ENCODE measurements at places on chromosomes 13 and 19. TPM values are rescaled to one million over a fixed set of nuclear protein-coding genes. Genes with fewer than 3 reads are reported as not detected.

MEIOSIN gene
- polyA plus RNA-seq: not detected

HRC gene
- not detected for polyA plus RNA-seq

FOXO1 gene
- 0.07 TPM for polyA plus RNA-seq

FFAR3 gene
- polyA plus RNA-seq: not detected

LCP1 gene
- polyA plus RNA-seq: not detected

GDF15 gene
- polyA plus RNA-seq: 43.5 TPM

PROZ gene
- polyA plus RNA-seq: not detected

DNA sequence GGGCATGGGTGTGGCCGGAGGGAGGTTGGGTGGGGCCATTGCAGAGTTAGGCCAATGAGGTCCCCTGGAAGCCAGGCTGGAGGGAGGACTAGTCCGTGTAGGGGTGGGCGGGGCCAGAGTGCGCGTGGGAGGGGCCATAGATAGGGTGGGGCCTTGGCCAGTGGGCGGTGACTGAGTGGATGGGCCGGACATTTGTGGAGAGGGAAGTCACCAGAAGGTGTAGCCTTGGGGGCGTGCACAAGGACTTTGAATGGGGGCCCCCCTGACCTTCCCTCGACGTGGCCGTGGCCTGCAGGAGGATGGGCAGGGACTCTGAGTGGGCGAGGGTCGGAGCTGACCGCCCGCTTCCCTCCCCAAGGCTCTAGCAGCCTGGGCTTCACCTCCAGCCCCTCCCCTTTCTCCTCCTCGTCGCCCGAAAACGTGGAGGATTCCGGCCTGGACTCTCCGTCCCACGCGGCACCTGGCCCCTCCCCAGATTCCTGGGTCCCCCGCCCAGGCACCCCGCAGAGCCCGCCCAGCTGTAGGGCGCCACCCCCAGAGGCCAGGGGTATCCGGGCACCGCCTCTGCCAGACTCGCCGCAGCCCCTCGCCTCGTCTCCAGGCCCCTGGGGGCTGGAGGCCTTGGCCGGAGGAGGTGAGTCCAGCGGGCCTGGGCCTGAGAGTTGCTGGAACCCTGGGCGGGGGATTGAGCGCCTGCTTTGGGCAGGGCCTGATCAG lies 16.5 kb upstream of the B3GNT3 start:
- DNase-seq: peak; percentile 10

GRCh38 chr19:41298348-41298964 lies 11.5 kb upstream of the CCDC97 start:
- peak; percentile 82 for DNase-seq

DNA sequence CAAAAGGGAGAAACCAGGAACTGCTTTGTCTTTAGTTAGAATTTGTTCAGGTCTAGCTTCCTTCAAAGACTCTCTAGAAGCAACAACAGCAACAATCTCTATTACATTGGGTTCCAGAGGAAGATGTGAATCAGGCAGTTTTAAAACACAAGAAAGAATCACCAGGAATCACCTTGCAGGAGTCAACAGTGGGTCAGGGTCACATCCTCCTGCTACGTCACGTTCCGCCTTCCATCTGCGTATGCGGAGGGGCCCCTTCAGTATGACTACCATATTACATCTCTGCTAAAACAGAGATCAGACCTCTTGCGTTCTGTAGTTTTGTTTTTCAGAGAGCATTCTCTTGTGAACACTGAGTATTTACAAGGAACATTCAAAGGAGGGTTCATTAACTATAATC lies 147.8 kb upstream of the STARD13 start:
- no peak for DNase-seq

DNA sequence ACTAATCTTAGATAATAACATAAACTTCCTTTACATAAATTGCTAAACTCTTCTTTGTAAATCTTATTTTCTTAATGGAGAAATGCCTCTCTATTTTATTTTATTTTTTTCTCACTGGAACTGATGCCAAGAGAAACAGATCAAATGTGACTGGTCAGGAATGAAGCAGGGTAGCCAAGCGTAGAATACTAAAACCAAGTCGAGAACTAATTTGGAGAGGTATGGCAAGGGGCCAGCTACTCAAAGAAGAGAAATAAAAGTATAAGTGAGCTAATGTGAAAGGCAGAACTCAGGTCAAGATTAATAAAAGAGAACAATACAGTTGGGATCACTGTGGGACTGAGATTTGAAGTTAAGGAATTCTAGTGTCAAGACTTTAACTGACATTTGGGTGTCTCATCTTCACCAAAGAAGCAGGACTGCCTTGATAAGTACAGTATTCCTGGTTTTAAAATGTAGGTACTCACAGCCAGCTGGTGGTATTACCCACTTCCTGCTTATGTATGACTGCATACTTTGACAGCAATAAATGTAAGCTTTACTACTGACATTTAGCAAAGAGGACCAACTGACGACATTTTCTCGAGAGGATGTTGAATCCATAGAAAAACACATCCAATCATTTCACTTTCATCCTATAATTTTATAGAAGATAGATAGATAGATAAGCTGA lies 1192.2 kb downstream of the EFNB2 start:
- DNase-seq: peak; percentile 59

DNA sequence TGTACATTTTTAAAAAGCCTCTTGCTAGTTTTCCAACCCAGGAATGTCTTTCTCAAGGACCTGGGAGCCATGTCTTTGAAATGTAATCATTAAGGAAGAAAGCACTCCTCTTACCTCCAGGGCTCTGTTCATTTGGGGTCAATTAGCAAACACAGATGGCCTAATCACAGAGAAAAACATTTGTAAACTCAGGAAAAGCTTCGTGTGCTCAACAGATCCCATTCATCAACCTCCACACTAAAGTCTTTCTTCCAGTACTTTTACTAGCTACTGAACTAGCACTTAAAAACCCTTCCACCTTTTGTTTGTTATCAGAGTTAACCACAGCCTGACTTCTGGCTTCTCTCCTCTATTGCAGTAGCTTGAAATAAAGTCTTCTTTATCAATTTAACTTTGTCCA lies 441.4 kb downstream of the PCDH20 start:
- no peak for DNase-seq

DNA sequence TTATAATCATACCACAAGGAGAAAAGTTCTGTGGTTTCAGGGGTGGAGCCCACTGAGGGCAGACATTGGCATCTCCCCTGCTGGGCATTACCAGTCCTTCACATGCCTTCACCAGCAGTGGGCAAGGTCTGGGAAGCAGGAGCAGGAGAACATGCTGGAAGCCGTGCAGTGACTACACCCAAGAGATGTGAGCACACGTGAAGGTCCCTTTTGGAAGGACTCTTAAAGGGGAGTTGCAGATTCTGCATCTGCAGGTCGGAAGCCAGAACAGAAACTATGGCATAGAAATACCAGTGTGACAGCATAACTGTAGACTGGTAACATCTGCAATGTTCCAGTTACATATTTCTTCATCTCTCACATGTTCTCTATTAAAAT lies 26.9 kb upstream of the KL start:
- no peak for DNase-seq

GRCh38 chr19:1473085-1473851 lies 5.7 kb downstream of the C19orf25 start:
- DNase-seq: no peak

GRCh38 chr13:44972956-44973581 lies 16.2 kb downstream of the NUFIP1 start:
- peak; percentile 38 for DNase-seq

GRCh38 chr13:83295686-83296085 lies 586.6 kb downstream of the SLITRK1 start:
- peak; percentile 11 for DNase-seq

DNA sequence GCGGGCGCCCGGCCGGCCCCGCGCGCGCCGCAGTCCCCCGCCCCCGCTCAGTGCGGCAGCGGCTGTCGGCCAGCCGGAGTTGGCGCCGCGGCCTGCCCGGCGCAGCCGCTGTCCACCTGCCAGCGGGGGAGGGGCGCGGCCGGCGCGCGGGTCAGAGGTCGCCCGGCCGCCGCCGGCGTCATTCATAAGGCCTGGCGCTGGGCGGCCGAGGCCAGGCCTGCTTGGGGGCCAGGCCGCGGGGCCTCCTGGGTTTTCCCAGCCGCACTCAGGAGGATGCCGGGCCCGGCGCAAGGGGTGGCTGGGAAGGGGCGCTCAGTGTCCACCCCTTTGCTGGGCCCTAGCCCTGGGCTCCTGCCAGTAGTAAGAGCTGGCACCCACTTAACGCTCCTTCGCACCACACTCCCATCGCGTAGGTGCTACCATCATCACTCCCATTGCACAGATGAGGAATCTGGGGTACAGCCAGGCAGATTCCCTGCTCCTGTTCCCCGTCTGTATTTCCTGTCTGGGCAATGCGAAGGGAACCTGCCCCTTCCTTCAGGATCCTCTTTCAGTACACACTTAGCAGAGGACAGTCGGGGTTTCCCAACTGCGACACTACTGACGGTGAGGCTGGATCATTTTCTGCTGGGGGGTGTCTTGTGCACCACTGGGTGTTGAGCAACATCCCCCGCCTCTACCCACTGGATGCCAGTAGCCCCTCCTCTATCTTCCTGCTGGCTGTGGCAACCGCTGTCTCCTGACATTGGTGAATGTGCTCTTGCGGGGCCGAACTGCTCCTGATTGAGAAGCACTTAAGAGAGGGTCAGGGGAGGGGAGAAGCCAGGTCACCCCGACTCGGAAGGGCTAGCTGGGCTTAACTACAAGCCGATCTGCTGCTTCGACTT lies 846 bp upstream of the PRKACA start:
- DNase-seq: peak; percentile 75

GRCh38 chr13:21015284-21015683 lies 46.1 kb downstream of the LATS2 start:
- peak; percentile 66 for DNase-seq

- peak; percentile 66 for DNase-seq
Observed at GRCh38 chr13:23921451-23921888, 24.2 kb upstream of the C1QTNF9B start.

GRCh38 chr19:48419158-48419920 lies 25.9 kb downstream of the GRIN2D start:
- DNase-seq: peak; percentile 42

DNA sequence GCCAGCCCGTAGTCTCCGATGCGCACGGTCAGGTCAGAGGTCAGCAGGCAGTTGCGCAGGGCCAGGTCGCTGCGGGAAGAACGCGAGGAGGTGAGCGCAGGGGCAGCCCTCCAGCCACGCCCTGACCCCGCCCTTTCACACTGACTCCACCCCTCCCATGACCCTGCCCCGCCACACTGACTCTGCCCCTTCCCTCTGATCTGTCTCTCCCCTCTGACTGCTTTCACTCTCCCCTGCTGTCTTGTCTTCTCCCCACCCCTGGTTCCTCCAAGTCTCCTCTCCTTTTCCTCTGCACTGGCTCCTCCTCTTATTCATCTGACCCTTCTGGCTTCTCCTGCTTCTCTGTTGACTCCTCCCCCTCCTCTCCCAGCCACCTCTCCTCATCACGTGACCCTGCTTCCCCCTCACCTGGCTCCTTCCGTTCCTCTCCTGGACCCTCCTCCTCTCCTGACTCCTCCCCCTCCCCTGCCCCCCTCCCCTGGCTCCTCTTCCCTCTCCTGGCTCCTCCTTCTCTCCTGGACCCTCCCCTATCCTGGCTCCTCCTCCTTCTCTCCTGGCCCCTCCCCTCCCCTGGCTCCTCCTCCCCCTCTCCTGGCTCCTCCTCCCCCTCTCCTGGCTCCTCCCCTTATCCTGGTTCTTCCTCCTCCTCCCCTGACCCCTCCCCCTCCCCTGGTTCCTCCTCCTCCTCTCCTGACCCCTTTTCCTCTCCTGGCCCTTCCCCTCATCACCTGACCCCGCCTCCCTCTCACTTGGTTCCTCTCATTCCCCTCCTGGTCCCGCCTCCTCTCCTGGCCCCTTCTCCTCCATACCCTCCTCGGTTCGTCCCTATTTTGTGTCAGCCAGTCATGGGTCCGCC lies 9.9 kb downstream of the LMTK3 start:
- DNase-seq: no peak

GRCh38 chr19:2636141-2636896 lies 66.2 kb downstream of the GNG7 start:
- DNase-seq: no peak

DNA sequence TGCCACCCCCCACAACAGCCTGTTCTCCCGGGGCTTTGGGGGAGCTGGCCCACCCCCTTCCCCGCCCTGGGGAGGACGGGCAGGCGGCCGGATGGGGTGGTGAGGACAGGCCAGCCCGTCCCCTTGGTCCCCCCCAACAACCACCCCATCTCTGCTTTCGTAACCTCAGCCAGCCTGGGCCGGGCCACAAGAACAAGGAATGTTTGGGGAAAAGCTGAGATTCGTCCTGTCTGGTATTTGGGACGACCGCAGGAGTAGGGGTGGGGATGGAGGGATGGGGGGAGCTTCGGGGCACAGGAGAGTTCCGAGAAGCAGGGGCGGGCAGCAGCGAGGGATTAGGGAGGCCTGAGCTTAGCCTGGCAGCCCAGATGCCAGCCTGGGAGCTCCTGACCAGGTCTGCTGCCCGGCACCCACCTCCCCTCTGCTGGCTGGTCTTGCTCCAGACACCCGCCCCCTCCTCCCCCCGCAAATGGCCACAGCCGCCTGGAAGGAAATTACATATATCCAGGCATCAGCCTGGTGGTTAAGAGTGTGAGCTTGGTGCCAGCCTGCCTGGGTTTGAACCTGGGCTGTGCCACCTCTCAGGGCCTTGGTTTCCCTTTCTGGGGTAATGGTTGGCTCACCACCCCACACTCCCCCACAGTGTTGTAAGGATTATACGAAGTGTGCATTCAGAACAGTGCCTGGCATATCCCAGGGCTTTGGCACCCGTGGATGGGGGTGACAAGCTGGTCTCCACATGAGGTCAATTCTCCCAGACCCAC lies at the start of gene PODNL1:
Gene PODNL1, minus strand, starts transcription at position 117 of the 764 bp plus-strand sequence. CDS start 236 bp downstream, outside the sequence.
- peak; percentile 53 for DNase-seq

DNA sequence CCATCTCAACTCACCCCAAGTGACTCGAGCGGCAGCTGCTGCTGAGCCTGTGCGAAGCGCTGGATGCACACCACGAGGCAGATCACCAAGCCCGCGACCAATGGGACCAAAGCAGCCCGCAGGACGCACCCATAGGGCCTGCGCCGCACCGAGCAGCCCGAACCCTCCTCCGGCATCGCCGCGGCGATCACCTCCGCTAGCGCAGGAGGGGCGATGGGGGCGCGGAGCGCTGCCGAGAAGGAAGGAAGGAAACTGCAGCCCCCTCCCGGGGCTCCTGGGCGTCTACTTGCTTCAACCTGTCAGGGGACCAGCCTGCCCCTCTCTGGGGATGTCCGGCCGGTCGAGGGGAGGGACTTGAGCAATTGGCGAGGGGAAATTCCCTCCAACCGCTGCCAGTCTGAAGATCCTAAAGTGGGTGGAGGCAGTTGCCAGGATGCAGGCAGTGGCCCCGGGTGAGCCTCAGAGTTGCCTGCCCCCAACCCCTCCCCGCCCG lies at the start of gene CD70:
Gene CD70, minus strand, starts transcription at position 324 of the 493 bp plus-strand sequence. Its CDS starts 148 bp downstream, at position 176.
- DNase-seq: no peak

DNA sequence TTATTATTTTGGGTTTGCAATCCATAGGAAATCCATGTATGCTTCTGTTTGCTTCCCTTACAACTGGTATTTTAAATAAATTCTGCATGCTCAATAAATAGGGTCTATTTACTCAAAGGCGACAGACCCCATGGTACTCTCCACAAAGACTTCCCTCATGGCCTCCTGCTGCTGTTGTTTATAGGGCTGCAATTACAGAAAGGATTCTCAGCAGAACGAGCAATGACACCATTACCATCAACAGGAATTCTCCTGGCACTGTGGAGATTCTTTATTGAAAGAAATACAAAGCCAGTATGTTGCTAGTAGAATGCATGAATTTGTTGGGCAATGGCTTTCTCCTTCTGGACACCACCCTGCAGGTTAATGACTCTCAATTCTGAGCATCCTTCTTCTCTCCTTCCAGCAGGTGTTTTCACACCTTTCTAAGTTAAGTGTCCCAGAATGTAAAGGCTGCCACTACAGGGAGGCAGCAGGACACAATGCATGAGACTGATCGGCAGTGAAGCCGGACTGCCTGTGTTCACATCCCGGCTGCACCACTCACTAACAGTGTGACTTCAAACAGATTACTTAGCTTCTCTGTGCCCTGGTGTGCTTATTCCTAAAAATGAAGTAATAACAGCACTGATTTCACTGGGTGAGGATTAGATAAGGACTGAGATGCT lies 360.2 kb downstream of the DNAJC15 start:
- no peak for DNase-seq

All from IMR-90 (cell line).